ENCODE measurements at places on chromosomes 12 and 14. TPM values are rescaled to one million over a fixed set of nuclear protein-coding genes. Genes with fewer than 3 reads are reported as not detected.

The SLC11A2 gene
- total RNA-seq = 86.4 TPM

The SERPINA12 gene
- total RNA-seq = not detected

The TMEM120B gene
- 8.6 TPM for total RNA-seq

The HCAR3 gene
- total RNA-seq = not detected

The SDR9C7 gene
- 0.41 TPM for total RNA-seq

The DNAH10 gene
- 22.4 TPM for total RNA-seq

The C12orf57 gene
- total RNA-seq = 322 TPM

The TSPAN11 gene
- total RNA-seq = 2.9 TPM

Measured in frontal cortex (tissue), 4 donors.